ENCODE measurements at places on chromosomes 5 and 9.

DNA sequence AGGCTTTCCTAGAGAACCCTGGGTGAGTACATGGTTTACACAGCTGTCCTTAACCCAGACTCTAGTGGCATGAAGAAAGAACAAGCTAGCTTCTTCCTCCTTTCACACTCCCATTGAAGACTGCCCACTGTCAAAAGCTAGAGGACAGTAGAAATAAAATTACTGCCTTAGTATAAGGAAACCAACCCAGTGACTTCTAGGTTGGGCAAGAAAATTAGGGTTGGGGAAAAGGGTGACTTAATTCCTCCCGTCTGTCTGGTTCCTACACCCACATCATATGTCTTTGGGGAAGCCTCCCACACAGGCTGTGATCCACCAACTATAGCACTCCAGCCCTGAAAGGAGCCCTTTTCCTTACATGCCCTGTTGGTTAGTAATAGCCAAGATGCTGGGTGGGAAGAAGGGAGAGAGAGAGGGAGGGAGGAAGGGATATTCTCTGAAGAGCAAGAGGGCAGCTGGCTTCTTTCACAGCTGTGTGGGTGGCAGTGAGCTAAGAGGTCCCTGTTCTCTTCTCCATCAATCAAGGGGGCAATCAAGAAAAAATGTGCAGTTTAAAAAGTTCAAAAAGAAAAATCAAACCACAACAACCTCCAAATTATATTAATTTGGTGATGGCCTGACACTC lies 21.7 kb downstream of the HBEGF start:
- no peak for DNase-seq

GRCh38 chr5:99081711-99082110 lies 152.9 kb upstream of the CHD1 start:
- no peak for DNase-seq

DNA sequence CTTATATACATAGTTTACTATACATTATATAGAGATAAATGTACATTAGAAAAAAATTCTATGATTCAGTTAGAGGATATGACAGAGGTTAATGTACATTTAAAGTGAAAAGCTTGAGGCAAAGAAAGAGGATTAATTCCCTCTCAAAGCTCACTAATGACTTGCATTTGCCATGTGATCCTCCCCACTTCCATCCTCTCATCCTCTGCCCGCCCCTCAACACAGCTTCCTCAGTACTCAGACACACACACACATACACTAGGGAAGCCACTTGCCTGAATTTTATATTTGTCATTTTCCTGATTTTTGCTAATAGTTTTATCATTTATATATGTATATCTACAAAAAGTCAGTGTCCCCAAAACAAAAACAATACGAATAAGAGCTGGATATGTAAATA lies 764.5 kb downstream of the EFNA5 start:
- DNase-seq: no peak

- no peak for DNase-seq
These were observed 322.4 kb downstream of the NPR3 start for GRCh38 chr5:33033516-33033915.

DNA sequence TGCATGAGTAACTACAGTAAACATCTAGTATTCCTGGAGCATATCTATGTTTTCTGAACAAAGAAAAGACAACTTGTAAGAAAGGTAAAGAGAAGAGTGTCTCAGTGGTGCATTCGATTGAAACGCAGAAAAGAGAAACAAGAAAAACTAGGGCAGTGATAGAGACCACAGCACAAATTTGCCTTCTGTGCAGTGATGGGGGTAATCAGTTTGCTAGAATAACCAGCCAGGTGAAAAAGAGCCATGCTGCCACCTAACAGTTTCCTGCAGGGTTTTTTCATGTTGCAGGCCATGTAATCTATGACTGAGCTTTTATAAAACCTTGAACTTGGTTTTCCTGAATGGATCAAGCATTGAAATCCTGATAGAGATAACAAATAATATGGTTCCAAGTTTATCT lies 198.4 kb upstream of the MEF2C start:
- no peak for DNase-seq

- no peak for DNase-seq
These were observed 66.9 kb downstream of the GRIN3A start for GRCh38 chr9:101671567-101671966.

GRCh38 chr9:17900606-17901005 lies 321.7 kb downstream of the SH3GL2 start:
- DNase-seq: no peak

- DNase-seq: no peak
These were observed 128.2 kb downstream of the TMEM161B start for GRCh38 chr5:88140396-88140855.

GRCh38 chr5:6773342-6774035 lies 60.3 kb downstream of the TENT4A start:
- no peak for DNase-seq

- peak; percentile 25 for DNase-seq
These were observed 29.1 kb upstream of the ANKRD31 start for GRCh38 chr5:75265731-75266130.

DNA sequence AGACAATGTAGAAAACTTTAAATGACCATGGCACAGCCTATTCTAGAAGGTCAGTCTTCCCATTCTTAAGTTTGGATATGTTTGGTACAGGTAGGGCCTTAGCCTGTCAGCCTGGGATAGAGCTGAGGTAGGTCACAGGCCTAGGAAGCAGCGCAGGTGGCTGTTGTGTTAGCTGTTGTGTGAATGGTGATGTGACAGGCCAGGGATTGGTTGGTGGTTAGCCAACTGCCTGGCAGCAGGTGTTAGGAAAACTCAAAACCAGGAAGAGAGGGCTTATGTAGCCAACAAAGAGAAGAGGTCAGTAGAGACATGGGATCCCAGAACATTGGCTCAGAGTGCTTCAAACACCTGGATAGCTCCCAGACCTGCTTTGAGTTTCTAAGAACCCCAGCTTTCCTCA lies 84.2 kb downstream of the FBXO38 start:
- DNase-seq: no peak

DNA sequence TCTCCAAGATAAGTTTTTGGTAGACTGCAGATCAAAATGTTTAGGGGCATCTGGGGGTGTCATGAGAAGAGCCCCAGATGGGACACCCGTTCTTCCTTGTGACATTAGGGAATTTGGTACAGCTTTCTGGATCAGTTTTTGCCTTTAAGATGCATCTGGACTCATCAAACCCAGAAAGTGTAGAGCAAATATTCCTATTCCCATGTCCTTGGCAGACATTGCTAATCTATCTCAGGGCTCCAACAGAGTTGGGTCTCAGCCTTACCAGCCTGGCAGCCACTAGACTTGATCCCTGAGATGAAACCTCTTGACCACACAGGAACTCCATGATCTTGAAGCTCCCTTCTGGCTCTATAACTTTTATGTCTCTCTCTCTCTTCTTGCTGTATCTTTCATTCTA lies 35.6 kb downstream of the ERGIC1 start:
- no peak for DNase-seq

DNA sequence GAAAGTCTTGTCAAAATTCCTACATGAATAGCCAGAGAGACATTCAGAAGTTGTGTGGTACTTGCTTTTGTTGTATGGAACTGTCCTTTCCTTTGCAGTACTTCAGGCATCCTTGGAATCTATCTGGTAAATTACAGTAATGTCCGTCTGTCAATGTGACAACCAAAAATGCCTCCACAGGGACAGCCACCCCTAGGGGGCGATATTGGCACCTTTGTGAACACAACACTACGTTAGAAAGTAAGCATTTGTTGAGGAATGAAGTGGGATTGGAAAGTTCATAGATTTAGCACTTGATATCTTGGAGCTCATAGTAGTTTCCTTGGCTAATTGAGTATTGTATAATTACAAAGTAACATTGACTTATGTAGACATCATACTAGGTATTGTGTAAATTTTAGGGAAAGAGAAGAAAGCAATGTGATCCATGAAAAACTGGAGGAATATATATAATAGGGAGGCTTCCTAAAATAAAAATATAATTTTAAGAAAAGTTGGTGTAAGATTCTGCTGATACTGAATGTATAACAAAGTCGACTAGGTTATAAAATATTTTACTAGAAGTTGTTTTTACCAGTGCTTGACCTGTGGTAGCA lies 32.7 kb downstream of the TMEFF1 start:
- no peak for DNase-seq

- DNase-seq: no peak
These were observed 26.4 kb upstream of the RXRA start for GRCh38 chr9:134299883-134300282.

- DNase-seq: no peak
These were observed 51.8 kb downstream of the RNF145 start for GRCh38 chr5:159157552-159157951.

DNA sequence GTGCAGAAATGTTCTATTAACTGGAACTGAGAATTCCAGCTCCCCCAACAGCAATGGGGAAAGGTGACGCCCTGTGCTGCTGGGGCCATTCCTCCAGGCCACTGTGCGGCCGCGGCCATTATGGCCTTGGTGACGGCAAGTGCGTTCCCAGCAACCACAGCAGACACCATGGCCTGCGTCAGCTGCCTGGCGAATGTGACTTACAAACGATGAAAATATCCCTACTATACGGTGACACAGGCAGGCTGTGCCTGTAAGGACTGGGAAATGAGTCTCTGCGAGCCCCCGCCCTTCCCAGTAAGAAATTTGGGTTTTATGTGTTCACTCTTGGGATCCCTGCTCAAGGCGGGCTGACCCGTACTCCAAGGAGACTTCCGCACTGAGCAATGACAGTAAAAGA lies 20.6 kb downstream of the CLPTM1L start:
- no peak for DNase-seq

DNA sequence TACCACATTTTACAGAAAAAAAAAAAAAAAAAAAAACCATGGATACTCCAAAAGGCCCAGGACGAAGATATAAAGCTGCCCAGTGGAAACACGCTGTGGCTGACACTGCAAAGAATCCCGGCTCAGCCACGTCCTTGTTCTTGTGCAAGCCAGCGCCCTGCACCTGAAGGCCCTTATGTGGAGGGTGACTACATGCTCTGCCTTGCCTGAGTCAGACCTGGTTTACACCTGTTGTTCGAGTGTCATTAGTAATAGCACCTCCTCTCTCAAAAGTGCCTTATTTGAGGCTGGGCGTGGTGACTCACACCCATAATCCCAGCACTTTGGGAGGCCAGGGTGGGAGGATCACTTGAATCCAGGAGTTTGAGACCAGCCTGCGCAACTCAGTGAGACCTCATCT lies 54.3 kb upstream of the ZSWIM6 start:
- no peak for DNase-seq

- DNase-seq: no peak
These were observed 38.2 kb upstream of the RPL26L1 start for GRCh38 chr5:172920995-172921394.

DNA sequence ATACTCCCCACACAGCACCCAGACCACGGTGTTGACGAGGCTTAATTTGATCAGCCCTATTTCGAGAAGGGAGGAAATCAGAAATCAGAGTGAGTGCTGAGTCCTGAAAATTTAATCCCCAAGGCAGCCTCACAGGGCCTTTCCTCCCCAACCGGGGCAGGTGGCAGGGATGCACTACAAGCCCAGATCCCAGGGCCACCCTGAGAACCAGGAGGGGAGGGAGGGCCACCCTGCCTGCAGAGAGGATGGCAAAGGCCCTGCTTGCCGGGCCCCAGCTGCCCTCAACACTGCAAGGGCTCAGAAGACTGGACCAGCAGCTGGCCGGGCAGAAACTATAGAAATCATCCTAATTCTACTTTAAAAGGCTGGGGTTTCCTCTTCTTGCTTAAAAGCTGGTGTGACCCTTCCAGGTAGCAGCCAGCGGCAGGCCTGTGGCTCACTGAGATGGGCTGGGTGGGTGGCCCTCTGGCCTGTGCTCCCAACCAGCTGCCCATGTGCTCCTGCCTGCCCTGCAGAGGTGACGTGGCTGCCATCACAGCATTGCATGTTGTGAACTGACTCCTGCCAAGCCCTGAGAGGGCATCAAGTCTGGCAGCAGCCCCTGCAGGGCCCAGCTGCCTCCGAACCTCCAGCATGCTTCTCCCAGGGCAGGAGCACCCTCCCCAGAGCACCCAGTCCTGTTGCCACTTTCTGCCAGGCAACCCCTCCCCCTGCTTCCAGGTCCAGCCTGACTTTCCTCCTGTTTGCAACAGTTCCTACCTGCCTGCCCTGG lies 122.8 kb downstream of the ADAMTS2 start:
- DNase-seq: no peak

- no peak for DNase-seq
These were observed 101.2 kb downstream of the NLN start for GRCh38 chr5:65823204-65823603.
